ENCODE measurements at places on chromosomes 3 and 15.

GRCh38 chr3:171230865-171231264 is 204.3 kb upstream of the SLC2A2 start:
- DNase-seq = no peak

DNA sequence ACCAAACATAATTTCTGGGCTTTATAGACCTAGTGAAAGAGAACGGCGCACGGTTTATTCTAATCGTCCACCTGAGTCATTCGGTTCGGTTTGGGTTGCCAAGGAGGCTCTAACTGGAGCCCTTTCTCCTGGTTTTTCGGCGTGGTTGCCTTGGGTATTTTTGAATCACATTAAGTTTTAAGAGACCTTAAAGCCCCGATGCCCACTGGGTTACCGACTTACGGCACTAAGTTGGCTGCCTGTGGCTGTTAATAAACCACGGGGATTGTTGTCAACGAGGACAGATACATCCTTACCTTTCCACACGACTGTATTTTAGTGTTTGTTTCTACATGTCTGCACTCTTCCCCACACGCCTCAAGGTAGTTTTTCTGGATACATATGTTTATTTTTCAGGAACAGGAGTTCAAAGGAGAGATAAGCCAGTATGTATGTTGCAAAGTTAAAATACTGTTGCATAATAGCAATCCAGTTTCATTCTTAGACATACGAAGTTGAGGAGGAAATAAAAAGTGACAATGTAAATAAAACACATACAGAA is 1.2 kb upstream of the ANP32A start:
- peak; percentile 49 for DNase-seq

- no peak for DNase-seq
Measured at GRCh38 chr15:68806220-68807060, 14.3 kb downstream of the ANP32A start.

GRCh38 chr15:65363766-65364165 is 14.0 kb downstream of the IGDCC3 start:
- no peak for DNase-seq

DNA sequence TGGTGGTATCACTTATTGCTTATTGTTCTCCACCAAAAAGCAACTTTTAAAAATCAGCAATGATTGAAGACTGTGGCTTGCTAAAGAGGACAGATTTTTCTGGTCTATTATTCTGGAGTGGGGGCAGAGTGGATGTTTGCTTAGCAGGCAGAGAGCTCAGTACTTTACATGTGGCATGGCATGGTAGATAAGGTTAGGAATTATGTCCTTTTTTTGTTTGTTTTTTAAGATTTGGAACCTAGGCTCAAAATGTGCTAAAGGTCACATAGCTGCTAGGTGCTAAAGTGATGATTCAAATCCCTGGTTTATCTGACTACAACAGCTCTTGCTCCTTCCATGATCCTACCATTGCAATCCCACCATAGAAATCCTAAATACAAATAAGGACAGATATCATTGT is 331.0 kb upstream of the ADAMTS9 start:
- no peak for DNase-seq

DNA sequence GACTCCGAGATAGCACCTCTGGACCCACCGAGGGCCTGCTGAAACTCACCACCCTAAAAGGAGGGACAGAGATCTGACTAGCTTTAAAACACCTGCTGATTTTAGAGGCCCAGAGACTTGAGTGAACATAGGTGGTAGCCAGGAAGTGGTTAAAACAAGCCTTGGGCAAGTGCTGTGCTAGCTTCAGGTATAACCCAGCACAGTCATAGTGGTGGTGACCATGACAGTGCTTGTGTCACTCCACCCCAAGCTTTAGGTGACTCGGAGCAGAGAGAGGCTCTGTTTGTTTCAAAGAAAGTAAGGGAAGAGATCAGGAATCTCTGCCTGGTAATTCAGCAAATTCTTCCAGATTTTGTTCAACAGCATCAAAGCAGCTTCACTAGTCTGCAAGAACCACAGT is 641.1 kb upstream of the BCHE start:
- no peak for DNase-seq

DNA sequence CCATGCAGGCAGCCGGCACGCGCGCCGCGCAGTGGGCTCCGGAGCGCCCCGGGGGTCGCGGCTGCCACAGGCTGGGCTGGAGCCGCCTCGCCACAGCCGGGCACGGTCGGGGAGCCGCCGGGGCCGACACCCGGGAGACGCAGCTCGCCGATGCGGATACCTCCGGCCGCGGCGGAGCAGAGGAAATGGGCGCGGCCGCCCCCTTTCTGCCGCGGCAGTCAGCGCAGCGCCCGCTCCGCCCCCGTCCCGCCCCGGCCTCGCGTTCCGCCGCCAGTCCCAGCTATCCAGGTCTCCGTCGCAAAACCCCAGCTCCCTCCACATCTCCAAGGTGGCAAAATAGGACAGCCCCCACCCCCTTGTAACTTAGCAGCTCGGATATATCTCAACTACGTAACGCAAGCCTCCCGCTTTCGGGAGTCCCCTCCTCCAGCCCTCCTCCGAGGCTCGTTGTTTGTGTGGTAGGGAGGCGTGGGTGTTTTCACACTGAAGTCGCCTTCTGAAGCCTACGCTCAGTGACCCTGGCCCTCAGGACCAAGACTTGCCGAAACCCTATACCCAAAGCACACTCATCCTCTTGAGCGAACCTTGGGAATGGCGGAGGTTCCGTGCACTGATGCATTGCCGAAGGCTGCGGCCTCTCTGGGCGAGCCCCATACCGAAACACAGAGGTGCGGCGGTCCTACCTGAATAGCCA is at the start of gene SH3BP5:
Gene SH3BP5, minus strand, starts transcription at position 182 of the 694 bp plus-strand sequence. Its CDS starts 178 bp downstream, at position 4.
- DNase-seq = peak; percentile 75

DNA sequence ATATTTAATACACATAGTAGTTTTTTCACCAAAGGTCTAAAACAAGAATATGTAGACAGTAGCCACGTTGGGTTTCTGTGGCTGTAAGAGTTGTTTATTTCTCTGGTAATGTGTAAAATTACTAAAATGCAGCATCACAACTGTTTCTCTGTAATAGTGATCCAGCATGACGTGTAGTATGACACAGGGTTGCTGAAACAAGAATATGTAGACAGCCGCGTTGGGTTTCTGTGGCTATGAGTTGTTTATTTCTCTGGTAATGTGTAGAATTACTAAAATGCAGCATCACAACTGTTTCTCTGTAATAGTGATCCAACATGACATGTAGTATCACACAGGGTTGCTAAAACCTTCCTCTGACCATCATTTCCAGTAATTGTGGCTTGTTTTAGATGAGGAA is 153.6 kb upstream of the ZNF717 start:
- DNase-seq = no peak

DNA sequence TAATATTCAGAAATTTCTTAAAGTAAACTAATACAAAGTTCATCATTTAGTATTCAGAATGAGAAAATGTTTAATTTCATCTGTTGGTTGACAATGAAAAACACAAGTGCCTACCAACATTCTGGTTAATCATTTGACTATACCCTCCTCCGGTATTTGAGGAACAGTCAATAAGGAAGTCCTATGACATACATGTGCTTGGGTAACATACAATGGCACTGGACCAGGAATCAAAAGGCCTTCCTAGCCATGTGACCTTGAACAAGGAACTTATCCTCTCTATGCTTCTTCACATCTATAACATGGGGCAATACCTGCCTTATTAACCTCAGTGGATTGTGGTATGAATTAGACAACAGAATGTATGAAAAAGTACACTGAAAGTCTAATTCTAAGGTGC is 65.8 kb downstream of the ZNF280D start:
- no peak for DNase-seq

Data from activated CD4-positive, alpha-beta T cell treated with anti-CD3 and anti-CD28 coated beads, Interleukin-10, Interleukin-2, amounts not matched to agents 100 ng/mL and 50 ng/mL, durations not matched to agents 16 hours and 8 hours (primary cell).